Iris pigment epithelial cell (primary cell): ENCODE measurements at places on chromosomes 6 and 20.

- peak; percentile 9 for DNase-seq
Measured at GRCh38 chr20:6295867-6296256, 173.0 kb upstream of the FERMT1 start.

- DNase-seq, result no peak
Measured at GRCh38 chr20:17624551-17625245, 54.8 kb downstream of the DSTN start.

- DNase-seq, result peak; percentile 33
Measured at GRCh38 chr6:111658462-111659154, 52.9 kb upstream of the TRAF3IP2 start.

DNA sequence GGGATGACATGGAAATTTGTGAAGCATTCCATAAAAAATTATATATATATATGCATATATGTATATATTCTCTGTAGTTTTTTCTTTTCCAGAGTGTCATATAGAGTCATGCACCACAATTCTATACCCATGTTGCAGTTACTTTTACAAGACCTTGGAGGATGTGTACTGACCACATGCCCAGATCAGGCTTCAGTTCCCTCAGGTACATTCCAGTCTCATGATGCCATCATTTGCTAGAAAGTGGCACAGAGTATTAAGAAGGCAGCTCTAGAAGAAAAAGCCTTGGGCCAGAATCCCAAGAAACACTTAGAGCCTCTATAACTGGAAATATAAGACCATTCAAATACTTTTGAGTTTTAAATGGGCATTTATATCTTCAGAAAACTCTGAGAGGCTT lies 685.5 kb upstream of the FLRT3 start:
- no peak for DNase-seq

DNA sequence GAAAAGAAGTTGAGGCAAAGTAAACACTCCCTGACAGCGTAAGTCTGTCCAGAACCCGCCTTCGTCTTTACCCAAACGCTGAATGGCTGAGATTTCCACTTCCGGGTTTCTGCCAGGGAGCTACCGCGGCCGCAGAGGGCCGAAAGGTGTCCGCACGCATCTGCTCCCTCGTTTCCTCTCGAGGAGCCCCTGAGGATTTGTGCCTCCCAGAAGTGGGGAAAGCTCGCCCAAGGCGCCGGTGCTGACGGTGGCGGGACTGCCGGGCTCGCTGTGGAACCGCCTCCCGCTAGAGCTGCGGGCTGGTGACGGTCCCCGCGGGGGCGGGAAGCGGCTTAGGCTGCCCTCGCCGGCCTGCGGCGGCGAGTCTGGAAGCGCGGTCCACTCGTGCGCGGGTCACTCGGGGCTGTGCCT lies 1760.2 kb upstream of the DEFB115 start:
- no peak for DNase-seq

GRCh38 chr6:26657256-26657655 lies 2.3 kb downstream of the ZNF322 start:
- DNase-seq, result no peak

DNA sequence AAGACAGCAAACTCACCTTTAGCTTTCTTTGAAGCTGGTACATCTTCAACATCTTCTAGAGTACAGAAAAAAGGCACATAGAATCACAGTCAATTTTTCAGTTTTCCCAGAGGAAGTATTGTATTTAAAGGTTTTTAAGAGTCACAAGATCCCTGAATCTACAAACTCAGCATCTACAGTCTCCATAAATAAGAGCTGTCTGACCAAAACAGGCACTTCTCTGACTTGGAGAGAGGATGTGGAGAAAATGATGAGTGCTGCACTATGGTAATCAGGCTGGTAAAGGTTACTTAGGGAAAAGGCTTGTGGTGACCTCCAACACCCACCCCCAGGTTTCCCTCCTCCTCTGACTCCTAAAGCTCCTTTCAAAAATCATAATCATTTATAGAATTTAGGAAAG lies 228.0 kb downstream of the CLVS2 start:
- no peak for DNase-seq

GRCh38 chr20:53403029-53403428 lies 190.6 kb downstream of the ZNF217 start:
- no peak for DNase-seq

- no peak for DNase-seq
Measured at GRCh38 chr20:24779946-24780345, 169.1 kb upstream of the CST7 start.

- no peak for DNase-seq
Measured at GRCh38 chr6:124658053-124658452, 304.2 kb upstream of the RNF217 start.

GRCh38 chr6:157586088-157586414 lies 205.1 kb downstream of the ZDHHC14 start:
- no peak for DNase-seq

GRCh38 chr6:141878686-141879085 lies 254.0 kb upstream of the GJE1 start:
- DNase-seq, result no peak

DNA sequence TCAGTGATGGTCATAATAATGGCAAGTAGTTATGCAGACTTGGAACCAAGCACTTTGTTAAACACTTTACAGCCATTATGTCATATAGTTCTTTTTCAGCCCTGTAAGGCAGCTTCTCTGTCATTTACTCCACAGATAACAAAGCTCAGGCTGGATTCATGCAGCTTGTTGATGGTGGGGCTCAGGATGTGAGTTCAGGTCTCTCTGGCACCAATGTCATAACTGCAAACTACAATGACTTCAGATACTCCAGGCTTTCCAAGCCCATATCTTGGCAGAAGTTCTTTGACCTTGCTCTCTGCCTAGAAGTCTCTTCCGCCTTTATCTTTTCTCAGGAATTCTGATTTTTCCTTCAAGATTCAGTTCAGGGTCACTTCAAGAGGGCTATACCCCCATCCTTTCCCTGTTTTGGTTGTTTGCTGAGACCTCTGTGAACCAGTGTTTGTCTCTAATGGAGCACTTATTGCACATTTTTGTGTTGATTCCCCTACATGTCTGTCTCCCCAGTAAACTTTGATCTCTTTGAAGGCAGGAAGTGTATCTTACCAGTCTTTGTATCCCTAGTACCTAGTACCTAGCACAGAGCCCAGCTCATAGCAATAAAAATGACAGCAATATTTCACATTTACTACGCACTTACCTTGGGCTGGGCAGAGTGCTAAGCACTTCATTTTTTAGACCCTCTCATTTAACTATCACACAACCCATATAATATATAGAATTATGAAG lies 19.7 kb upstream of the EFHC1 start:
- DNase-seq, result no peak

DNA sequence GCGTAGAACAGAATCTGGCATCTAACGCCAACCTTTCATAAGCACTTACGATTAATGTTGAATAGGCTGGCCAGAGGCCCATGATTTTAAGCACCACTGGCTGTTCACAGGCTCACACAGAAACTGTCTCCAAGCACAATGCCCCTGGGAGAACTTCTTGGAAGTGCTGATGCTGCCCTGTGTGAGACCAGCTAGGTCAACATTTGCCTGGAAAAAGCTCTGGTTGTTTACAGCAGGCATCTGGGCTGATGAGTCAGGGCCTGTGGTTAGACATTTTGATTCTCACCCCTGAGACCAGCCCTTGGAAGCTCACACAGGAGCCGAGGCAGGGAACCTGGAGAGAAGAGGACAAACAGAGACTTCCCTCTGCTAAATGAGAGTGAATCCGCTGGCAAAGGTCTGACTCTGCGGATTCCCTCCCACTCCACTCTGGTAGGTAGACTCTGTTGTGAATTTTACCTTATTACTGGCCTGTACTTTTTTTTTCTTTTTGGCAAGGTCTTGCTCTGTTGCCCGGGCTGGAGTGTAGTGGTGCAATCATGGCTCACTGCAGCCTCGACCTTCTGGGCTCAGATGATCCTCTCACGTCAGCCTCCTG lies 6.8 kb upstream of the SULF2 start:
- DNase-seq, result peak; percentile 94

- no peak for DNase-seq
Measured at GRCh38 chr20:43318755-43319297, 129.1 kb upstream of the PTPRT start.

DNA sequence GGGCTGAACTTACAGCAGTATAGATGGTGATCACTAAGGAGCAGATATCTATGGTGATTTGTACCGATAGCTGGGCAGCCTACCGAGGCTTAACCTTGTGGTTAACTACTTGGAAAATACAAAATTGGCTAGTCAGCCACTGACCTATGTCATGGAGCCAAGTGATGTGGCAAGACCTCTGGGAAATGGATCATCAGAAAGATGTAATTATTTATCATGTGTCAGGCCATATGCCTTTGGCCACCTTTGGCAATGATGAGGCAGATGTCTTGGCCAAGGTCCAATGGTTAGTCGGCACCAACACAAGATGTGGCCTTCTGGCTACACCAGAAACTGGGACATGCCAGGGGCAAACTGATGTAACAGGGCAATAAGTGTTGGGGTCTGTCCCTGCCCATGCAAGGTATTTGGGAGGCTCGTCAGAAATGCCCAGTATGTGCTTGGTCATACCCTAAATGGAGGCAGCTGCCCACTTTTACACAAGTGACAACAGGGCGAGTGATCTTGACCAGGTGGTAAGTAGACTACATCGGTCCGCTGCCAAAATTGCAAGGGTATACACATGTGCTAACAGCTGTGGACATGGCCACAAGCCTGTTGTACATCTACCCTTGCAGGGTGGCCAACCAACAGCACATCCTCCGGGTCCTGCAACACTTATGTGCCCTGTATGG lies 30.1 kb downstream of the HDDC2 start:
- no peak for DNase-seq

GRCh38 chr20:3163099-3164042 lies 3.7 kb upstream of the FASTKD5 start:
- no peak for DNase-seq
